ENCODE measurements at places on chromosomes 1 and 21. TPM values are rescaled to one million over a fixed set of nuclear protein-coding genes. Genes with fewer than 3 reads are reported as not detected.

ERO1B gene
- 5.5 TPM for total RNA-seq

OR2T29 gene
- not detected for total RNA-seq

DNM3 gene
- 3.2 TPM for total RNA-seq

KAZN gene
- total RNA-seq, result 1.9 TPM

CDKN2C gene
- 2.6 TPM for total RNA-seq

FAM163A gene
- total RNA-seq, result not detected

CNKSR1 gene
- 0.56 TPM for total RNA-seq

MDM4 gene
- total RNA-seq, result 56.5 TPM

HOOK1 gene
- 24.7 TPM for total RNA-seq

FCN3 gene
- 87.3 TPM for total RNA-seq

RBBP4 gene
- 93.1 TPM for total RNA-seq

TIE1 gene
- total RNA-seq, result 10.4 TPM

FAM3B gene
- 5.4 TPM for total RNA-seq

TP73 gene
- 0.08 TPM for total RNA-seq

HHIPL2 gene
- not detected for total RNA-seq

FCRLA gene
- 3.3 TPM for total RNA-seq

TNFRSF18 gene
- not detected for total RNA-seq

S100B gene
- 1.1 TPM for total RNA-seq

CAP1 gene
- total RNA-seq, result 75.5 TPM

APCS gene
- total RNA-seq, result 162 TPM

MYOG gene
- total RNA-seq, result not detected

TEDDM1 gene
- not detected for total RNA-seq

CNR2 gene
- 0.08 TPM for total RNA-seq

TINAGL1 gene
- total RNA-seq, result 16.1 TPM

CORT gene
- total RNA-seq, result 0.28 TPM

CA14 gene
- total RNA-seq, result 2.7 TPM

STUM gene
- 0.08 TPM for total RNA-seq

PPFIA4 gene
- 0.33 TPM for total RNA-seq

ARHGAP30 gene
- 8.9 TPM for total RNA-seq

NRIP1 gene
- 20.5 TPM for total RNA-seq

PGLYRP4 gene
- total RNA-seq, result not detected

KRTAP11-1 gene
- not detected for total RNA-seq

SMIM12 gene
- total RNA-seq, result 37.7 TPM

RAVER2 gene
- total RNA-seq, result 1.4 TPM

TDRKH gene
- 6.7 TPM for total RNA-seq

SLAMF6 gene
- total RNA-seq, result 1.2 TPM

PCAT6 gene
- total RNA-seq, result not detected

ATP5PB gene
- total RNA-seq, result 143 TPM

C1orf94 gene
- total RNA-seq, result not detected

SLC44A5 gene
- 0.25 TPM for total RNA-seq

CD164L2 gene
- total RNA-seq, result not detected

FABP3 gene
- 28.2 TPM for total RNA-seq

ARHGEF10L gene
- total RNA-seq, result 26.3 TPM

NUF2 gene
- total RNA-seq, result not detected
